Right atrium auricular region (tissue), 2 donors: ENCODE measurements at places on chromosomes 7 and 10.

DNA sequence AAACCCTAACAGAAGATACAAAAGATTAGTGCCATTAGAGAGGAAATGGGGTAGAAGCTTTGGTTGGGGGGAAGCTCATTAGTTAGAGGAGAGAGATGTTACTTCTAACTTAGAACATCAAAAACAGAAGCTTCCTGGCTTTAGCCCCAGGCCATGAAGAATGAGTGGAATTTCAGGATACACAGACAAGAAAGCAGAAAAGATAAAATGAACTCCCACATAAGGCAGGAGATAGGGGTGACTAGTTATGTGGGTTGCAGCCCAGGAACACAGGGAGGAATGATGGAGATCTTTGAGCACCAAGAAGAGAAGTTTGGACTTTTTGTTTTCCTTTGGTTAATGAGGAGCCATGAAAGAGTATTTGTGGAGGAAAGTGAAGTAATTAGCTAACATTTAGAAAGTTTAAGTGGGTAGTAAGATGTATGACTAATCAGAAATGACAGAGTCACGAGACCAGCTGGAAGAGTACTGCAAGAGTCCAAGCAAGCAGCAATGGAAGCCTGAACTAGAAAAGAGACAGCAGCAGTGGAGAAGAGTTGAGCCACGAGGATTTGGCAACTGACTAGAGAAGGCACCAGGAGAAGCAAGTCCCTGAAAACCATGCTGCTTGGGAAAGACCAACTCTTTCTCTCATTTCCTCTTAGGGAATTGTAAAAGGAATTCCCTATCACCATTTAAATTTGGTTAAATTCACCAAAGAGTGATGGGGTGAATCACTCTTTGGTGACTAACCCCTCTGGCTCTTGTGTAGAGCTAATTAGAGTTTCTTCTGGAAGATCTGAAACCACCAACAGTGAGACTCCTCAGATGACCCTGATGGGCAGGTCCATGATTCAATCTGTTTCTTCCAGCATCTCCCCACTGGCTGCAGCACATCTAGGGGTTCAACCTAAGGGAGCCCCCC, 131.9 kb downstream of the KCNMA1 start:
- DNase-seq: no peak
- no peaks in the 10 kb centered on the region for H3K27me3 ChIP-seq
- H3K4me1 ChIP-seq: no peaks in the 10 kb centered on the region
- no peaks in the 10 kb centered on the region for H3K36me3 ChIP-seq
- H3K27ac ChIP-seq: no peak overlapping the region
- H3K4me3 ChIP-seq: no peak overlapping the region

DNA sequence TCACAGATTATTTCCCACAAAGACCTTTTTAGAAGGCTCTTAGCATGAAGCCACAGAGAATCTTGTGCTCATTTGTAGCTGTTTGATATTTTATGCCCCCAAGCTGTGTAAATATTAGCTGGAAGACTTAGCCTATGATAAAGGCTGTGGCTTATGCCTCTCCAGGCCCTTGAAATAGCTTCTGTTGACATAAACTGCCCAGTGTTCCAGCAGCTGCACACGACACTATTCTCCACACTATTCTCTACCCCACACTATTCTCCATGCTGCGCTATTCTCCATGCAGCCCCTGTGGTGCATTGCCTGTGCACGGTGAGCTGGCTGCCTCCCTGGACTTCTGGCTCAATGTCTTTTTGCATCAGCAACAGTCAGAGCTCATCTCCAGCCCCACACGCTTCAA, 13.1 kb downstream of the DDC start:
- H3K4me1 ChIP-seq: no peaks in the 10 kb centered on the region
- H3K27me3 ChIP-seq: no peaks in the 10 kb centered on the region
- H3K36me3 ChIP-seq: no peaks in the 10 kb centered on the region
- no peak overlapping the region for H3K27ac ChIP-seq
- DNase-seq: no peak

- H3K4me3 ChIP-seq: no peak overlapping the region
- no peak for DNase-seq
- H3K4me1 ChIP-seq: peaks cover 46% of the 10 kb centered on the region
- H3K27ac ChIP-seq: no peak overlapping the region
- H3K27me3 ChIP-seq: no peaks in the 10 kb centered on the region
Measured at GRCh38 chr10:5549462-5550249, 24.9 kb downstream of the CALML3 start.

DNA sequence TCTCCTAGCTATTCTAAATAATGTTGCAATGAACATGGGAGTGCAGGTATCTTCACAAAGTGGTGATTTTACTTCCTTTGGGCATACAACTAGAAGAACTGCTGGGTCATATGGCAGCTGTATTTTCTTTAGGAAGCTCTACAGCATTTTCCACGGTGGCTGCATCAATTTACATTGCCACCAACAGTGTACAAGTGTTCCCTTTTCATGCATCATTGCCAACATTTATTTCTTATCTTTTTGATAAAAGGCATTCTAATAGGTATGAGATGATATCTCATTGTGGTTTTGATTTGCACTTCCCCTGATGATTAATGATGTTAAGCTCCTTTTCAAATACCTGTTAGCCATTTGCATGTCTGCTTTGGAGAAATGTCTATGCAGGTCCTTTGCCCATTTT, 52.6 kb downstream of the NT5C2 start:
- H3K4me3 ChIP-seq: no peak overlapping the region
- H3K27me3 ChIP-seq: no peaks in the 10 kb centered on the region
- H3K4me1 ChIP-seq: no peaks in the 10 kb centered on the region
- H3K27ac ChIP-seq: no peak overlapping the region
- H3K36me3 ChIP-seq: peaks cover 13% of the 10 kb centered on the region

DNA sequence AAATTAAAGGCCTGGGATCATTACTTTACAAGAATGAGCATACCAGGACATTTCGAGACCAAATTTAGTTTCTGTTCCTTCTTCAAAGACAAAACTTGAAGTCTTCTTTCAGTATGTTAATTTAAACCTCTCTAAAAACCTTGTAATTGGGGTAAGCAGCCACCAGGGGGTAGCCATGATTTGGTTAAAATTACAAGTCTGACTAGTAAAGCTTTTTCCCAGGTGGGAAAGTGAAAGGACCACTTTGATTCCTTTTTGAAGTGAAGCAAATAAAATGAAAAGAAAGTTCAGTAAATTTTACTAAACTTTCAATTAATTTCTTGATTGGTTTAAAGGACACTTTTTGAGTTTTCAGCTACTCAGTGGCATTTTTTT, 294.3 kb downstream of the BBS9 start:
- no peaks in the 10 kb centered on the region for H3K36me3 ChIP-seq
- H3K27me3 ChIP-seq: no peaks in the 10 kb centered on the region
- H3K4me1 ChIP-seq: no peaks in the 10 kb centered on the region
- no peak for DNase-seq
- no peak overlapping the region for H3K4me3 ChIP-seq
- H3K27ac ChIP-seq: no peak overlapping the region

GRCh38 chr10:43160046-43160920, 22.0 kb downstream of the CSGALNACT2 start:
- H3K36me3 ChIP-seq: peaks cover 24% of the 10 kb centered on the region
- H3K27me3 ChIP-seq: no peaks in the 10 kb centered on the region

DNA sequence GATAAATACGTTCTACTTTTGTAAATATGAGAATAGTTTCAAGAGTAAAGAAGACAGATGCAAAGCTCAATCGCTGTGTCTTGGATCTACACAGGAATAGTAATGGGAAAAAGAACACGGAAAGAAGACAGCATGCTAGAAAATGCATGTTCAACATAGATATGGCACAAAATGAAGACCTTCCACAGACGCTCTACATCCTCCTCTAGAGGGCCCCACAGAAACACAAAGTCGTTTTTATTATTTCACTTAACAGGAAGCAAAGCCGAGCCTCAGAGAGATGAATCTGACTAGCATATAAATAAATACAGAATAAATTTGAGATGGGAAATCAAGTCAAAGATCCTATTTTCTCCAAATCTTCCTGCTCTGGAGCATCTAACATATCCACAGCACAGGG, 292.6 kb downstream of the PARD3 start:
- no peak overlapping the region for H3K4me3 ChIP-seq
- no peaks in the 10 kb centered on the region for H3K4me1 ChIP-seq
- H3K36me3 ChIP-seq: no peaks in the 10 kb centered on the region
- DNase-seq: no peak

DNA sequence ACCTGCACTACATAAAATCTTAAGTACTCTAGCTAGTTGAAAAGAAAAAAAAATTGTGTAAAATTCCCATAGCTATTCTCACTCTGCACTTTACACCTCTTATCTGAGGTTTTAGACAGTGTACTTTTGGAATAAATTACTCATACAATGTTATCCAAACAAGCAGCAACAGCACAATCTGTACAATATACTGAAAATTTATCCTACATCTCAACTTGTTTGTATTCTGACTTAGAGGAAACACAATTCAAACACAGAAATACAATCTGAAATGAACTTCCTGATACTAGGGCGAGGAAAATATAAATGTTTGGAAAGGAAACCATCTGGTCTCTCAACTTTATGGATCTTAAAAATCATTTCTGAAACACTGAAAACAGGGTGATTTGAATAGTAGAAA, 381.7 kb downstream of the THSD7A start:
- no peaks in the 10 kb centered on the region for H3K36me3 ChIP-seq
- no peaks in the 10 kb centered on the region for H3K4me1 ChIP-seq
- no peak for DNase-seq
- H3K4me3 ChIP-seq: no peak overlapping the region

- no peak overlapping the region for H3K27ac ChIP-seq
- no peak overlapping the region for H3K4me3 ChIP-seq
- no peaks in the 10 kb centered on the region for H3K36me3 ChIP-seq
Measured at GRCh38 chr10:73083221-73083620, 13.4 kb downstream of the P4HA1 start.

- no peak for DNase-seq
- H3K4me1 ChIP-seq: peaks cover 34% of the 10 kb centered on the region
- no peak overlapping the region for H3K27ac ChIP-seq
- peaks cover 83% of the 10 kb centered on the region for H3K27me3 ChIP-seq
Measured at GRCh38 chr10:99530108-99531025, 2.4 kb upstream of the NKX2-3 start.

GRCh38 chr7:4025694-4026615, 656.1 kb upstream of the FOXK1 start:
- H3K4me1 ChIP-seq: no peaks in the 10 kb centered on the region
- DNase-seq: no peak
- no peak overlapping the region for H3K4me3 ChIP-seq
- H3K27me3 ChIP-seq: no peaks in the 10 kb centered on the region
- no peaks in the 10 kb centered on the region for H3K36me3 ChIP-seq

DNA sequence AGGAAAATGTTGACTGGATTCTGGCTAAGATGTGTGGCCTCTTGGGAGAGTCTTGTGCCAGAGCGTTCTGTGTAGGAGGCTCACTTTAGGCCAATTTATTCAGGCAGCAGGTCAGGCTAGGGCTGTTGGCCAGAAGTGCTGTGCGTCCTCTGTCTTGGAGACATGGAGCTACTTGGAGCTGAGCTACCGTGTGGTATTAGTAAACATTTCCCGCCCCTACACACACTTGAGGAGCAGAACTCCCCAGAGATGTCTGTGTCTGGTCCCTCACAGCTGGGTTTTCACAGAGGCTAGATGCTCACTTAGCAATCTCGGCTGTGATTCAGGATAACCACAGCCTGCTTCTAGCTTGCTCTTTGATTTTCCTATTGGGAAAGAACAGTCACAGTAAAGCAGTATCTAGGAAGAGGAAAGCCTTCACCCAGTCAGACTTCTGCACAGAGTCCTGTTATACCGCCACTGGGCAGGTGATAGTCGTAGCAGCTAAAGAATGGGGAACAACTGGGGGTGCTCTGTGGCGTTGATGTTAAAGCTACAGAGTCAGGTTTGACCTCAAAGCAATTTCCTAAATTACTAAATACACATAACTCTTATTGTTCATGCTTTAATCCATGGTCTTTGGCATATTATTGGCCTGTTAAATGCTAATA, 86.7 kb downstream of the MDFIC start:
- H3K4me1 ChIP-seq: no peaks in the 10 kb centered on the region
- no peaks in the 10 kb centered on the region for H3K27me3 ChIP-seq
- no peaks in the 10 kb centered on the region for H3K36me3 ChIP-seq
- no peak overlapping the region for H3K4me3 ChIP-seq
- no peak overlapping the region for H3K27ac ChIP-seq

GRCh38 chr10:102599565-102600327, 44.5 kb upstream of the TRIM8 start:
- H3K4me3 ChIP-seq: no peak overlapping the region
- no peak for DNase-seq
- H3K27ac ChIP-seq: peak overlapping the region; percentile 35
- peaks cover 95% of the 10 kb centered on the region for H3K4me1 ChIP-seq
- no peaks in the 10 kb centered on the region for H3K27me3 ChIP-seq

GRCh38 chr10:84308021-84308420, 20.4 kb upstream of the CCSER2 start:
- H3K36me3 ChIP-seq: no peaks in the 10 kb centered on the region
- H3K27ac ChIP-seq: peak overlapping the region; percentile 29
- no peak overlapping the region for H3K4me3 ChIP-seq
- H3K4me1 ChIP-seq: peaks cover 5% of the 10 kb centered on the region
- H3K27me3 ChIP-seq: no peaks in the 10 kb centered on the region
- no peak for DNase-seq

DNA sequence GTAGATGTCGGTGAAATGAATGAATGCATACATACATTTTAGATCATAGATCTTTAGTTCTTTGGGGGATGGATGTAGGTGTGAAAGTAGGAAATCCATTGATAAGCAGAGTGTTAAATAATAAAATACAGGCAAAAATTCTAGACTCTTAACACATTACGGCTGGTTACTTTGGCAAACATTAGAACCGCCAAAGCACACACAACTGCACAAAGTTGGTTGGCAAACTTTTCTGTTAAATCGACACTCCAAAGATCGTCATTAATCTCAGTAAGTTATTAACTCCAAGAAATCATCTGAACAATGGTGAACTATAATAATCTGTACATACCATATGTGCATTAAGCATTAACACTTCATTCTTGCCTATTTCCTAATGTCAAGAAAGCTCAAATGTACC, 231.2 kb downstream of the PLXNA4 start:
- H3K4me1 ChIP-seq: no peaks in the 10 kb centered on the region
- DNase-seq: no peak
- H3K27me3 ChIP-seq: no peaks in the 10 kb centered on the region
- H3K4me3 ChIP-seq: no peak overlapping the region
- H3K36me3 ChIP-seq: no peaks in the 10 kb centered on the region

- H3K27ac ChIP-seq: no peak overlapping the region
- H3K4me1 ChIP-seq: no peaks in the 10 kb centered on the region
- no peaks in the 10 kb centered on the region for H3K27me3 ChIP-seq
- no peak overlapping the region for H3K4me3 ChIP-seq
- no peak for DNase-seq
Measured at GRCh38 chr7:155357573-155358041, 59.9 kb downstream of the INSIG1 start.

DNA sequence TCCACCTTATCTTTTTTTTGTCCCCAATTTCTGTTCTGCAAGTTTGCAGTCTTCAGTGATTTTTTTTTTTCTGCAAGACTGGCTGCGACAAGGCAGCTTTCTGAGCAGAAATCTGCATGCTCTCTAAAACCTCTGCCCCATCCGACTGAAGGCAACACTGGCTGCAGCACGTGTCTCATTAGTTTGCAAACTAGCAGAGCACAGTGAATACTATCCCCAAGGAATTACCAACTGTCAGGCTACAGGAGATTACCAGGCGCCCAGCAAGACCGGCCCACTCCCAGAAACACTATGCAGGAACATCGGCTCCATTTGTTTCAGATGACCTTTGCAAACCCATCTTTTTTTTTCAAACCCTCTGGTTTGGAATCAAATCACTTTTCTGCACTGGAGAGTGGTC, 538.8 kb downstream of the SORCS1 start:
- DNase-seq: no peak
- no peak overlapping the region for H3K4me3 ChIP-seq
- H3K36me3 ChIP-seq: no peaks in the 10 kb centered on the region
- H3K4me1 ChIP-seq: no peaks in the 10 kb centered on the region
